SHP77 treated with DMSO at 0.1 percent for 48 hours (cell line): ENCODE measurements at places on chromosomes 11 and 22.

- DNase-seq: no peak
Measured at GRCh38 chr11:64826578-64827450, 16.5 kb upstream of the MEN1 start.

DNA sequence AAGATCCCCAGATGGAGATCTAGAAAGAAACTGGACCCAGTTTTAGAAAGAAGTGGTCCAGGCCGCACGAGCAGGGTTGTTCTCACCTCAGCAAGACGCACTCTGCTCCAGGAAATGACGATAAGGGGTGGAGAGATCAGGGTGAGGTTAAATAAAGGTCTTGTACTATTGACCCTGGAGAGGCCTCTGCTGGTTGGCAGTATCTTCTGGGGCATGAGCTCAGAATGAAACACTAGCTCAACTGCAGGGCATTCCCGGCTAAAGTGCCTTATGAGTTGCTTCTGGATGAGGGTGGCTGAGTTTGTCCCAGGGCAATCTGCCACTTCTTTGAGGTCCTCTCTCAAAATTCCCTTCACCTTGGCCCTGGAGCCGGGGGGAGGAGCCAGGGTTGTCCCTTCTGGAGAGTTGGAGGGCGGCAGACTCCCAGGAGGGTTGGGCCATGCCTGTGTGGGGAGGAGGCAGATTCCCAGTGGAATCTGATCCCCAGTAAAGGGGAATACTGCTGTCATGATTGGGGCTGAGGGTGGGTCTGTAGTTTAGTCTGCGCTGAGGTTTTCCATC, 10.9 kb downstream of the USP2 start:
- no peak for DNase-seq

- DNase-seq: no peak
Measured at GRCh38 chr11:32391956-32392553, 43.3 kb downstream of the WT1 start.

- DNase-seq: no peak
Measured at GRCh38 chr22:49677495-49677889, 150.2 kb downstream of the BRD1 start.

DNA sequence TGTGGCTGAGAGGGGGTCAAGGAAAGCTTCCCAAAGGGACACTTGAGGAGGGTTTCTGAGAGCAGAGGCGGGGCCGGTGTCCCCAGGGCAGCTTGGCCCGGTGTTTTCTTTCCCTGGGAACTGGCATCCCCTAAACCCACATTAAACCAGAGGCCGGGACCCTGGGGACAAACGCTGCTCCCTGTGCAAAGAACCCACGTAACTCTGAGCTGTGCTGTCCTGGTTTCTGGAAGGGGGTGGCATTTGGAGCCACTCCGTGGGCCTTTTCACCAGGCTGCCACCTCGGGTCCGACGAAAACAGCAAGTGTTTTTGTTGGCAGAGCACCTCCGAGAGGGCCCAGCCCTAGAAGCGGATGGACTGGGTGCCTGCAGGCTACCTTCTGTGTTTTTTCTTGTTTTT, 100.2 kb upstream of the ANO1 start:
- DNase-seq: no peak

DNA sequence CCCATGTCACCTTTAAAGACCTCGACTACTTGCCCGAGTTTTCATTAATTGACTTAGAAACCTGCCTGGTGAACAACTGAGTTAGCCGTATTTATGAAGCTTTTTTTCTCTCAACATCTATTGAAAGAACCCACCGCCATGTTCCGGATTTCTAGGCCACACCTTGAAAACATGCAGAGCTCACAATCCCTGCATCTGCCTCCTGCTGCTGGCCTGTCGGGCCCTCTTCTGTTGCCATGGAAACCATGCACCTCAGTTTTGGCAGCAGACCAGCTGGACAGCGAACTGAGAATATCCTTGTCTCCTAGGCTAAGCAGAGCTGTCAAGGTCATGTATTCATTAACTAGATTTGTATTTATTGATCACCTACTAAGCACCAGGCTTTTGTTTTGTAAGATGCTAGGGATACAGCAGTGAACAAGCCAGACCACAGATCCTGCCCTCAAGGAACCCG, 4.3 kb upstream of the PATZ1 start:
- DNase-seq: peak; percentile 65

DNA sequence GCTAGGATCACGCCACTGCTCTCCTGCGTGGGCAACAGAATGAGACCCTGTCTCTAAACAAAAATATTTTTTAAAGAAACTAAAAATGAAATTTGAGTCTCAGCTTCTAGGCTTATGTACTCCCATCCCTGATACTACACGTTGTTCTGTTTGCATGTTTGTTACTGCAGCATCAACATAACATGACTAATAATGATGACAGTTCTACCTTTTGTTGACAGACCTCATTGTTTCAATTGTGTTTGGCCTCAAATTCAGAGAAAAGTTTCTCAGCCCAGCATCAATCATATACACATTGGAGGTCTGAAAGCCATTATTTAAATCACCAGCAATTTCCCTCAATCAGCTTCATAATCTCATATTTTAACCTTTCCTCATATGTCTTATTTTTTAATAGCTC, 20.8 kb downstream of the LAYN start:
- DNase-seq: no peak

- no peak for DNase-seq
Measured at GRCh38 chr22:18965526-18966421, 29.7 kb upstream of the PRODH start.

- no peak for DNase-seq
Measured at GRCh38 chr22:39106326-39106725, 9.3 kb downstream of the APOBEC3H start.
